ENCODE measurements at places on chromosomes 12 and 14.

GRCh38 chr14:94392510-94392935 is 4.1 kb upstream of the SERPINA1 start:
- DNase-seq = no peak

GRCh38 chr12:109717390-109718357 is 4.0 kb downstream of the FAM222A start:
- no peak for DNase-seq

DNA sequence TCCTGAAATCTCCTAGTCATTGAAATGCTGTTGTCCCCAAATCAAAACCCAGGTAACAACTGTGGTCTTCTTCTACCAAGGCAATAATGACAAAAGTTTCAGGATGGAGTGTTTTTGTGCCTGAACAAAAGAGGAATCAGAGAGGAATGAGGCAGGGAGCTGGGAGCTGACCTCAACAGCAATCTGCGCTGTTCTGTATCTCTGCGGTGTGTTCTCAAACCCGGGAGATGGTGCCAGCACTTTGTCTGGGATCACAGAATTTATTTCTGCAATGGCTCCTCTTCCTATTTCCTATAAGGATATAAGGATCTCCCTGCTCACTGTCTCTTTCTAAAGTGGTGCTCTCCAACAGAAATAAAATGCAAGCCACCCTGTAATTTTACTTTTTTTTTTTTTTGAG is 449 bp upstream of the GLT8D2 start:
- no peak for DNase-seq

DNA sequence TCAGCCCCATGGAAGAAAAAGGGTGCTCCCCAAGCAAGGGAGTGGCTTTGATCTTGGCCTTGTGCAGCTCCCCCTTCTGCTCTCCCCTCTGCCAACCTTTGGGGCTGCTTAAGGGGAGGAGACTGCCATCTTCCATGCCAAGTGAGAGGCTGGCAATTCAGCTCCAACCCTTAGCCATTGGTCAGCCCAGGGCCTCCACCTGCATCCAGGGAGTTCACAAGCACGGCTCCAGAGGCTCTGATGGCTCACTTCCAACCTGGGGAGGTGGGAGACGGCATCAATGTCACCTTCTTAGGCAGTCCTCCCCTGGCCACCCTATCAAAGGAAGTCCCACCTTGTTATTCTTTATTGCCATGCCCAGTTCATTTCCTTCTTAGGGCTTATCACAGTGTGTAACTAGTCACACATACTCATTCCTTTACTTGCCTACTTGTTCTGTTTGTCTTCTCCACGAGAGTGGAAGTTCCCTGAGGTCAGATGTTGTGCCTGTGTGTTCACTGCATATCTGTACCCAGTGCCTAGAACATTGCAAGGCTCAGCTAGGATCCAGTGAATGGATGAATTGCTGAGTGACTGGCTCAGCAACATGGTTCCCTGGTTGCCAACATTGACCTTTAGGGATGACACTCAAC is 5.0 kb downstream of the HDAC7 start:
- no peak for DNase-seq

DNA sequence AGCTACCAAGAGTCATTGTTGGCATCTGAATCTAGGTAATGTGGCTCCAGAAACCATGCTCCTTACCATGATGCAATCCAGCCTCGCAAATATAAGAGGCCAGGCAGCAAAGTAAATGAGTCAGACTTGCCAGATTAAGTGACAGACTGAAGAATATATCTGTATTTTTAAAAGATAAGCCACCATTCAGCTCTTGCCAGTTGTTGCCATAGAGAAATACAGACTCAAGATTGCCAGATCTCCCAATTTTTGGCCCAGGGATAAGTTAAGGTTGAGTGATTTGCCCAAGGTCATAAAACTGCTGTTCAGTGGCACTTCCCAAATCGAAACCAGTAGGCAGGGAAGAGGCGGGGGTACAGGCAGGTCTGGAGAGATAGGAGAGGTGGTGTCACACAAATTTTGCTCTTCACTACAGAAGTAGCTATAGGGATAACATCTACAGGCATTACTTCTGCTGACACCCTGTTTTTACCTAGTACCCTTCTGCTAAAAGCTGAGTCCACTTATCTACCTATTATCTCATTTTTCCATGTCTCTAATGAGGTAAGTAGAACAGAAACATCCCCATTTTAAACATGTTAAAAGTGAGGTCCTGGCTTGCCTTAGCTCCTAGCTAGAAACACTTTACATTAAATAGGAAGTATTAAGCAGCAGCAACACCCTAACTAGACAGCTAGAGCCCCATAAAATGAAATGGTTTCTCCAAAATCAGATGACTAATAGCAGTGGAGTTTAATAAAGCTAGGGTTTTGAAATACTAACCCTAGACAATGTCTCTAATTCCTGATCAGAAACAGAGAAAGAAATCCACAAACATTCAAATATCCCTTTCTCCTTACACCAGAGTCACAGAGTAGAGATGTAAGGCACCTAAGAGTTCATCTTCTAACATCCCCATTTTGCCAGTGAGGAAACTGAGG is 19.5 kb downstream of the DCAF5 start:
- no peak for DNase-seq

Measured in stimulated activated naive B cell treated with anti-CD40 and anti-IgM and Interleukin-4, amounts not matched to agents 10 μg/mL and 1 μg/mL and 100 μg/mL, for 72 hours (primary cell).